Uterus (tissue), 4 donors: ENCODE measurements at places on chromosomes 7 and 10. TPM values are rescaled to one million over a fixed set of nuclear protein-coding genes. Genes with fewer than 3 reads are reported as not detected.

ANKRD30A gene
- total RNA-seq, result not detected

IQUB gene
- total RNA-seq, result 6.1 TPM

CABCOCO1 gene
- not detected for total RNA-seq

ZNF467 gene
- 5.2 TPM for total RNA-seq

ADRA2A gene
- 4.9 TPM for total RNA-seq

TAS2R41 gene
- total RNA-seq, result not detected

HOXA4 gene
- 0.26 TPM for total RNA-seq

NODAL gene
- not detected for total RNA-seq

SRRM3 gene
- total RNA-seq, result 6.9 TPM

PLXNA4 gene
- 9.7 TPM for total RNA-seq

TRPV5 gene
- total RNA-seq, result not detected

RADIL gene
- total RNA-seq, result 5.0 TPM

LEP gene
- total RNA-seq, result not detected

CLDN4 gene
- 7.4 TPM for total RNA-seq

SLC39A12 gene
- total RNA-seq, result not detected

DNA sequence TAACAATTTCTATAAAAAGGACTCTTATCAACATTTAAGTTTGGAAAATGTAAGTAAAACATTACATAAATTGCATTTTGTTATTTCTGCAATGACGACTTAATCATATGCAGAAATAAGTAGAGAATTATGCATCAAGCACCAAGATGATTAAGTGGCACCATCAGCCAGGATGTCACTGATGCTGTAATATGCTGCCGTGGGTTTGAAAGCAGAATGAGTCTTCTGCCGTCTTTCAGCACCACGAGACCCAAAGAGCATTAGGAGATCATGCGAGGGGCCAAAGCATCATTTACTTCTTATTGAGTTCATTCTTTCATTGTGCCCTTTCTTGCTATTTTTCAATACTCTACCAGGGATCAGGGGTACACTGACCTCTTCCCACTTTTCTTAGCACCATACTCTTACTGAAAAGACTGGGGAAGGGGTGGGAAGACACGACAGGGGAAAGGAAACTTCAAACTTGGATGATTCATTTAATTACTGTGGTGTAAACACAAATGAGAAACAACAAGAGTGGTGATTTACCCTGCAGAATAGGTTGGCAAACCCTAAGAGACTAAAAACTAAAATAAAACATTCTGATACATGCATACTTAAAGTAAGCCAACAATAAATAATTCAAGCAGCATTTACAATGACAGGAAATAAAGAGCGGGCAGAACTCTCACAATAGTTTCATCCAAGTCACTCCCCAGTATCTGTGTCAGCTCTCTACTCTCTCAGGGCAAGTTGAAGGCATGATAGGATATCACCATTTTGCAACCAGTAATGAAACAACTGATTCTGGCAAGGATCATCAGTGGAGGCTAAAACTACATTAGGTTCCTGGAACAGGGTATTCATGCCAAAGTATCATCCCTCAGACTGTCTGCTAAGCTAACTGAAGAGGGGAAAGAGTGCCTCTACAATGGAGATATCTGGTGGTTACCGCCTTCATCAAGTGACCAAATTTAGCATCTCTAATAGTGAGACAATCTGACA is 70.8 kb downstream of the CUL2 start:
- no peak overlapping the region for H3K27ac ChIP-seq
- H3K36me3 ChIP-seq, result no peaks in the 10 kb centered on the region
- no peaks in the 10 kb centered on the region for H3K4me1 ChIP-seq
- DNase-seq, result no peak
- H3K27me3 ChIP-seq, result no peaks in the 10 kb centered on the region

- H3K27ac ChIP-seq, result no peak overlapping the region
- peaks cover 5% of the 10 kb centered on the region for H3K4me1 ChIP-seq
- no peaks in the 10 kb centered on the region for H3K27me3 ChIP-seq
These were observed 85.2 kb upstream of the SEMA3C start for GRCh38 chr7:81004098-81004497.

GRCh38 chr10:116168329-116168728 is 104.7 kb downstream of the GFRA1 start:
- DNase-seq, result no peak
- no peaks in the 10 kb centered on the region for H3K27me3 ChIP-seq
- no peaks in the 10 kb centered on the region for H3K4me1 ChIP-seq

GRCh38 chr10:11165591-11166543 is 148.2 kb downstream of the CELF2 start:
- no peaks in the 10 kb centered on the region for H3K27me3 ChIP-seq
- peak overlapping the region; percentile 50 for H3K4me3 ChIP-seq
- peak overlapping the region; percentile 78 for H3K27ac ChIP-seq
- H3K4me1 ChIP-seq, result no peaks in the 10 kb centered on the region

- no peaks in the 10 kb centered on the region for H3K27me3 ChIP-seq
- no peaks in the 10 kb centered on the region for H3K4me1 ChIP-seq
- no peaks in the 10 kb centered on the region for H3K36me3 ChIP-seq
- no peak for DNase-seq
These were observed 124.4 kb downstream of the HGF start for GRCh38 chr7:81645435-81645834.

GRCh38 chr7:96729820-96730219 is 20.2 kb upstream of the SEM1 start:
- no peaks in the 10 kb centered on the region for H3K27me3 ChIP-seq
- H3K4me3 ChIP-seq, result no peak overlapping the region
- H3K27ac ChIP-seq, result no peak overlapping the region
- no peaks in the 10 kb centered on the region for H3K4me1 ChIP-seq

DNA sequence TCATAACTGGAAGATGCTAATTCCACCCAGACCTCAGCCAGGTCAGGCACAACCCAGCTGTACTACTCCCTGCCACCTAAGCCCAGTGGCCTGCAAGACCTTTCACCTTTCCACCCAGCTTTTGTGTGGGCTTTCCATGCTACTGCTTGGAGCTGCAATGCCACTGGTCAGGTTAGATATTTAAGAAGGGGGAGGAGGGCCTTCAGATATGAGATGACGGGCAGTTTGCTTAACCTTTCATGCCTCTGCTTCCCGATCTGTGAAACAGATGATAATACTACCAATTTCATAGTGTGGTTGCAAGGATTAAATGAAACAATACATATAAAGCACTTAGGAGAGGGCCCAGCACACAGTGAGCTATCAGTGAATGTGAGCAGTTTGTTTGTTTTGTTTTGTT is 20.9 kb downstream of the STOX1 start:
- DNase-seq, result no peak
- no peaks in the 10 kb centered on the region for H3K4me1 ChIP-seq
- no peak overlapping the region for H3K4me3 ChIP-seq
- H3K27me3 ChIP-seq, result no peaks in the 10 kb centered on the region
- no peaks in the 10 kb centered on the region for H3K36me3 ChIP-seq

DNA sequence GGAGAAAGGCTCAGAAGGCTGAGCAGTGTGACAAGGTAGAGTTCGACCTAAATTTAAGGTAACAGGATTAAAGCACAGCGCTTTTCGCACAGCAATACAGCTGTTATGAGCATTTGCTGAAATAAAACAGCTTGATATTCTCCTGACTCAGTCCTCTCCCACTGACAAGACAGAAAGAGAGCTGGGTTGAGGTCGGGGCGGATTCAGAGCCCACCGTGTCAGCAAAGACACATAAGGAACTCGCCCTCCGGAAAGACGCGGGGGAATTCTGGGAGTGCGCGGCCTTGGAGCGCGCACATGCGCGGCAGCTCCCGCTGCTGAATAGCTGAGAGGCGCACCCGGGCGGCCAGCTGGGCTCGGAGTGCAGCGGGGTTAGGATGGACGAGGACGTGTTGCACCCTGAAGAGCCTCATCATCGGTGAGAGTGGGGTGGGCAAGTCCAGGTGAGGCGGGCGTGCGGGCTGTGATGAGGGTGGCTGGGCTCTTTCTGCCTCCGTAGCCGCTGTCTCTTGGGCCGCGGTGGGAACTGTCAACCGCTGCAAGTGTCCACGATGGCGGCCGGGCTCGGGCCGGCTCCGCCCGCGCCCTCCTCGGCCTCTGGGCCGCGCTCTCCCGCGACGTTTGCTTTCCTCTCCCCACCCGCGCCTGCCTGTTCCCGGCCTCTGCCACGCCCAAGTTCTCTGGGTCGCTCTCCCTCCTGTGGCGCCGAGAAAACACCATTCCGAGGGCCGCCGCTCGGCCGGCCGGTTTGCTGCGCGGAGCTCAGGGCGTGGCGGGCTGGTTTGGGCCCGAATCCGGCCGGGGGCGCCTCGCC is 120.6 kb downstream of the LYZL1 start:
- H3K4me1 ChIP-seq, result no peaks in the 10 kb centered on the region
- no peaks in the 10 kb centered on the region for H3K27me3 ChIP-seq
- peak; percentile 78 for DNase-seq
- H3K27ac ChIP-seq, result peak overlapping the region; percentile 96
- no peaks in the 10 kb centered on the region for H3K36me3 ChIP-seq

GRCh38 chr10:72009051-72009424 is 44.8 kb downstream of the CHST3 start:
- H3K4me1 ChIP-seq, result peaks cover 25% of the 10 kb centered on the region
- H3K36me3 ChIP-seq, result no peaks in the 10 kb centered on the region
- no peak overlapping the region for H3K4me3 ChIP-seq
- peak overlapping the region; percentile 93 for H3K27ac ChIP-seq
- DNase-seq, result no peak

- no peaks in the 10 kb centered on the region for H3K36me3 ChIP-seq
- no peak overlapping the region for H3K4me3 ChIP-seq
- no peaks in the 10 kb centered on the region for H3K27me3 ChIP-seq
- H3K27ac ChIP-seq, result no peak overlapping the region
These were observed 16.8 kb upstream of the CCDC172 start for GRCh38 chr10:116307455-116307854.

DNA sequence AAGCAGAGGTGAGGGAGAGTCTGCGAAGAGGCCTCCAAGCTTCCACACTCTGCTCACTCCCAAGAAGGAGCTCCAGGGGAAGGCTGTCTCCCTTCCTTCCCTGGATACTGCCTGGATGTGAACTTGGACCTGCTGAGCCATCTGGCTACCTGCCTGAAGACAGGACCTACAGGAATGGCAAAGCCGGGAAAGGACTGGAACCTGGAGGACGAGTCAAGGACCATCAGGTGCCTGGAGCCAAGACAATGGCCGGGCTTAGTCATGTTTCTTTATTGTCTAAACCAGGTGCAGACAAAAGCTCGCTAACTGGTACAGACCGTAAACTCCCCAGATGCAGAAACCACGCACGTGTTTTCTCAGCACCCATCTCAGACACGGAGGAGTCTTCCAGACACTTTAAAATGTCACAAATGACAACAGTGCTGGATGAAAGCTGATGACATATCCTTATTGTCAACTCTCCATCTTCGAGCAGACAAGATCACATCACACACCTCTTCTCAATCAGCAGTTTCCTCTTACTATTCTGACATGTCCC is 12.1 kb downstream of the ASB13 start:
- H3K4me1 ChIP-seq, result no peaks in the 10 kb centered on the region
- no peaks in the 10 kb centered on the region for H3K27me3 ChIP-seq
- no peak for DNase-seq

DNA sequence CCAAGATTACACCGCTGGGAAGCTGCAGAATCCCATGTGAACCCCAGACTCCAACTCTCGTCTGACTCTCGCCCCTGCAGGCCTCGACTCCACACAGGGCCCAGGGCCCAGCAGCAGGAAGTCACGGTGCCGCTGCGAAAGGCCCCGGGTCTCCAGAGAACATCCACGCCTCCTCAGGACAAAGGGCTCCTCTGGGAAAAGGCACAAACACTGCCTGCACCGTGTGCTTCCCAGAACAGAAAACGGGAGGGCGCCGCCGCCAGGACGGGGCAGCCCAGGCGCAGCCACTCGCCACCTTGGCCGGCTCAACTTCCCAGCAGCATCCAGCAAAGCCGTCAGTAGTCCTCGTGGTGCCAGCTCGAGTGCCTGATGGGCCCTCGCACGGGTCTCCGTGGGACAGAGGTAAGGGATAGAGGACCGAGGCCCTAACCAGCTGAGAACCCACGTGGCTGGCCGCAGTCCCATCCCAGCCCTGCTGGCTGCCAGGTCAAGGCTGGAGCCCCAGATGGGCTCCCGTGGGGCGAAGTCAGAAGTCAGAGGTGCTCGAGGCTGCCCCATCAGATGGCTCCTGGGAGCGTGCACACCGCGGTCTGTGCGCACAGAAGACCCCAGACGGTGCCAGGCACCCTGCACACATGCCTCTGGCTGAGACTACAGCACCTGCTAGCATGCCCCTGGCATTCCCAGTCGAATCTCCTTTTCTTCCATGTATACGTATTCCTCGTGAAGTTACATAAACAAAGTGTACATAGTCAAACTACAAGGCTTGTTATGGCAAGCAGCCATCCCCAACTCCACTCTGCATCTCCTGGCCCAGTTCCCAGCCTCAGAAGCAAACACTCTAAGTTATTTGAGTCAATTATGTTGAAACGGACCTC is 60.2 kb downstream of the MAD1L1 start:
- no peaks in the 10 kb centered on the region for H3K27me3 ChIP-seq
- peaks cover 4% of the 10 kb centered on the region for H3K4me1 ChIP-seq
- no peak for DNase-seq
- H3K4me3 ChIP-seq, result no peak overlapping the region

- H3K4me3 ChIP-seq, result no peak overlapping the region
- H3K4me1 ChIP-seq, result no peaks in the 10 kb centered on the region
- H3K36me3 ChIP-seq, result no peaks in the 10 kb centered on the region
- no peak overlapping the region for H3K27ac ChIP-seq
These were observed 73.5 kb downstream of the CRPPA start for GRCh38 chr7:16347827-16348192.

DNA sequence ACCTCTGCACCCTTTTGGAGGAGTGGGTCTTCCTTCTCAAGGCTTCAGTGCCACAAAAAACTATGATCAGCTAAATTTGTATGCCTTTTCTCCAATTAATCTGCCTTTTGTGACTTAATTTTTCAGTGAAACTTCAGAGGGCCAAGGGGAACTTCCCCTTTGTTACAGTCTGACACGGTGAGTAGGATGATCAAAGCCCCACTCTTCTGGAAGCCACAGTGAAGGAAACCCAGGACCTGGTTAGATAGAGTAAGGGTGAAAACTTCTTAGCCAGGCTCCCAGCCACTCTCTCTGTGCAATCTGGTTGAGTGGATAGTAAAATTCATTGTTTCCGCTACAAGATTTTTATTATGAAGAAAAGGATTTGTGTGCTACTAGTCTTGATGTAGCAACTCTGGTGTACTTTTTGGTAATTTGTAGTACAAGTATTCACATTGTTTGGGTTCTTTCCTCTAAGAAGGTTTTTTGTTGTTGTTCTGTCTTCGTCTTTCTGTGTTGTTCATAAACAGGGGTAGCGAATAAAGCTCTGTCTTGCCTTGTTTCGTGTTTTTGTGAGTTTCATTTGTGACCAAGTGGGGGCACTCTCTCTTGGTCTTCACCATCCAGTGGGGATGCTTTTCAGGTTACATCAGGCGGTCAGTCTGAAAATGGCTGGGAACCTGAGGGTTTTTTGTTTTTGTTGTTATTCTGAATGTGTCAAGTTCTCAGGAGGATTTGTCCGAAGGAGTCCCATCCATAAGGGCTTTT is 268.5 kb upstream of the NPSR1 start:
- H3K4me1 ChIP-seq, result no peaks in the 10 kb centered on the region
- no peak overlapping the region for H3K4me3 ChIP-seq
- no peaks in the 10 kb centered on the region for H3K36me3 ChIP-seq
- no peaks in the 10 kb centered on the region for H3K27me3 ChIP-seq
- no peak overlapping the region for H3K27ac ChIP-seq
